ENCODE measurements at places on chromosomes 16 and 17.

- no peak for DNase-seq
Observed at GRCh38 chr17:31699886-31700285, 159.2 kb downstream of the COPRS start.

DNA sequence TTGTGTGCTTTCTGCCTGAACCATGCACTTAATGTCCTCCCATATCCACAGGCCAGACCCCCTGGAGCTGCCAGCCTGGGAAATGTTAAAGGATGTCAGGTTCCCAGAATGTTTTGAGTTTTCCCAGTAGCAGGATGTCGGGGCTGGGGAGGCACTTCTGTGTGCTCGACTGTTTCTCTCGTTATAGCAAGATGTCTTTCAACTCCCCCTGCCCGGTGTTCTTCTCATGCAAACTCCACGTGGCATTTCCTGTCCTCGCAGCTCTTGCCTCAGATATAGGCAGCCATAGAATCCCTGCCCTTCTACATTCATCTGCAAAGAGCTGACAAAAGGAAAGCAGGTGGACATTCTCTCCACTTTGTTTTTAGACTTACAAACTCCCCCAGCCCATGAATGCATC lies 457.2 kb upstream of the CDH11 start:
- DNase-seq: no peak

DNA sequence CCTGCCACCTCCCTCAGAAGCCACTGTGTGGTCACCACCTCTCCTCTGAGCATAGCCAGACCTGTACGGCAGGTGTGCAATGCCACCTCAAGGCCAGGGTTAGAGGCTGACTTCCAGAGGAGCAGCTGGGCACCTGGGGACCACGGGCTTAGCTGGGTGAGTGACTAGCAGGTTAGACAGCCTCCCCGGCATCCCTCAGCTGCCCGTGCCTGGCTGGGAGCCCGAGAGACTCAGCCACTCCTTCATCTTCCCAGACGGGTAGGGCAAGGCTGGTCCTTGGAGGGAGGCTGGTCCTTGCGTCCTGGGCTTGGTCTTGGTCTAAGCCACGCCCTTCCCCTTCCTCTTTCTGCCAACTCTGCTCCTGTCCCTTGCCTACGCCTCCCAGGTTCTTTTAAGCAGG lies 7.8 kb downstream of the CRHR1 start:
- peak; percentile 6 for DNase-seq

DNA sequence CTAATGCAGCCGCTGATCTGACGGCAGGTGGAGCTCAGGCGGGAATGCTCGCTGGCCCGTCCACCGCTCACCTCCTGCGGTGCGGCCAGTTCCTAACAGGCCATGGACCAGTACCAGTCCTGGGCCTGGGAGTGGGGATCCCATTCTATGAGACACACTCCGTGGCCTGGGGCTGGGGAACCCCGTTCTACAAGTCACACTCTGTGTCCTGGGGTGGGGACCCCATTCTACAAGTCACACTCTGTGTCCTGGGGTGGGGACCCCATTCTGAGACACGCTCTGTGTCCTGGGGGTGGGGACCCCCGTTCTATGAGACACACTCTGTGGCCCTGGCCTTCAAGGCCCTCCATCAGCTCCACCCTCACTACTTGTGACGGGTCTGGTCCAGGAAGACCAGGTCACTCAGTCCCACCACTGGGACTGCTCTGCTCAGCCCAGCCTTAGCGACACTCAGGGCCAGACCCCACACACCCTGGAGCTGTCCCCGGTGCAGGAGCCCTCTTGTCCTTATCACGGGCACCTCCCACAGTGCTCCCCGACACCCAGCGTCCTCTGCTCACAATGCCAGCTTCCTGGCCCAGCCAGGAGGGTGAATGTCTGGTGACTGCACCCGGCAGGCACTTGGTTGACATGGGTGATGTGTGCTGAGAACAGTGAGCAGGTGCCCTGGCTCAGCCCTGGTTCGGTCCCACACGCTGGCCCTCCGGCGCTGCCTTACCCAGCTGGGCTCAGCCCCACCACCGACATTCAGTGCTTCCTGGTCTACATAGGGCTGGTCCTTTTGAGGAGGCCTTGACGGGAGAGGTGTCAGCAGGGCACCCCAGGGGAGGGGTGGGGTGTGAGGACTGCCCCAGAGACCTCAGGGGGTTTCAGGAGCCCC lies 89.1 kb downstream of the TBC1D16 start:
- DNase-seq: no peak

DNA sequence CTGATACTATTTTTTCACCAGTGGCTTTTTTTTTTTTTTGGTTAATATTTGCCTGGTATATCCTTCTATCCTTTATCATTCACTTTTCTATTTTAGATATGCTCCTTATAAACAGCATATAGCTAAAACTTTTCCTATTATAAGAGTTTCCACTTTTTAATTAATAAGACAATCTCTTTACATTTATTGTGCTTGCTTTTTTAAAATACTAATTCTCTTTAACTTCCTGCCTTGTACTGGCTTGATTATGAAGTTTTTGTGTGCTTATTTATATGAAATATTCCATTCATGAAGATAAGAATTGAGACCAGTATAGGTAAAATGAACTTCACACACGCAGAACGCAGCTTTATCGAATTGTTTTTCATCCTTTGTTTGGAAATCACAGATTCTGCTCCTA lies 9.0 kb upstream of the CDRT15 start:
- no peak for DNase-seq

- no peak for DNase-seq
Observed at GRCh38 chr16:1351215-1351581, 480 bp downstream of the TSR3 start.

GRCh38 chr17:42472709-42473521 lies 14.2 kb downstream of the ATP6V0A1 start:
- no peak for DNase-seq

All from LoVo (cell line).